HL-60 (cell line): ENCODE measurements at places on chromosomes 2 and 18.

- no peak for DNase-seq
These were observed 283.1 kb upstream of the TRIB2 start for GRCh38 chr2:12433626-12433990.

DNA sequence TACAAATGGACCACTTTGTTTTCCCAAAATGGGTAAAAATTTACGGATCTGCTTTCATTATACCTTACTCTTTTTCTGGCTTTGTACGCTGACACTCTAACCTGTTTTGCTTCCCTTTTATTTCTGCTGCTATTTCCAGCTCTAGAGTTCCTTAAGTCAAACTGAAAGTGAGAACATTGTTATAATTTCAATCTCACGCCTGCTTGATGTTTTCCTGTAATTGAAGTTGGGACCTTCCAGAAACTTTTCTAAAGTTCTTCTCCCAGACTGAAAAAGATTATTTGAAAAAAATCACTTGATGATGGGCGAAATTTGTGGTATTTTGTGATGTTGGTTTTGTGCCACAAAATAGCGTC is 1.8 kb downstream of the GLS start:
- no peak for DNase-seq

GRCh38 chr18:9915291-9916076 is 1.7 kb downstream of the VAPA start:
- DNase-seq = no peak

- DNase-seq = no peak
These were observed 1.6 kb downstream of the EHD3 start for GRCh38 chr2:31235504-31235902.

DNA sequence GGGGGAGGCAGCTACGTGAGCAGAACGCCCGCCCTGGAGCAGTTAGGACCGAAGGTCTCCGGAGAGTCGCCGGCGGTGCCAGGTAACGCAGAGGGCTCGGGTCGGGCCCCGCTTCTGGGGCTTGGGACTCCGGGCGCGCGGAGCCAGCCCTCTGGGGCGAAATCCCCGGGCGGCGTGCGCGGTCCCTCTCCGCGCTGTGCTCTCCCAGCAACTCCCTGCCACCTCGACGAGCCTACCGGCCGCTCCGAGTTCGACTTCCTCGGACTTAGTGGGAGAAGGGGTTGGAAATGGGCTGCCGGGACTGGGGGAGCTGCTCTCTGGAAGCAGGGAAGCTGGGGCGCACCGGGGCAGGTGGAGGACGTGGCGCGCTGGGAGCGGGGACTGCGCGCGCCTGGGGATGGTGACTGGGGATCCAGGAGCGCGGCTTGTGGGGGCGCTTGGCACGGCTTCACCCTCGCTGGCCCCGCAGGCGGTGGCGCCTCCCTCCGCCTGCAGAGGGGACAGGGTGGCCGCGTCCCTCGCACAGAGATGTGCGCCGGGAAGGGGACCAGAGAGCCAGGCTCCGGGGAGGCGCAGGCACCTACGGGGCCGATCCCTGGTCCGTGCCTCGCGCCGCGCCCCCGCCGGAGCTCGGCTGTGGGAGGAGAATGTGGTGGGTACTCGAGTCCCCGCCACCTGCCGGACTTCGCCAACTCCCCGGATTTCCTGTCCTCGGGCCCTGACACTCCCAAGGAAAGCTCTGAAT is 688 bp downstream of the CDH20 start:
- DNase-seq = no peak

DNA sequence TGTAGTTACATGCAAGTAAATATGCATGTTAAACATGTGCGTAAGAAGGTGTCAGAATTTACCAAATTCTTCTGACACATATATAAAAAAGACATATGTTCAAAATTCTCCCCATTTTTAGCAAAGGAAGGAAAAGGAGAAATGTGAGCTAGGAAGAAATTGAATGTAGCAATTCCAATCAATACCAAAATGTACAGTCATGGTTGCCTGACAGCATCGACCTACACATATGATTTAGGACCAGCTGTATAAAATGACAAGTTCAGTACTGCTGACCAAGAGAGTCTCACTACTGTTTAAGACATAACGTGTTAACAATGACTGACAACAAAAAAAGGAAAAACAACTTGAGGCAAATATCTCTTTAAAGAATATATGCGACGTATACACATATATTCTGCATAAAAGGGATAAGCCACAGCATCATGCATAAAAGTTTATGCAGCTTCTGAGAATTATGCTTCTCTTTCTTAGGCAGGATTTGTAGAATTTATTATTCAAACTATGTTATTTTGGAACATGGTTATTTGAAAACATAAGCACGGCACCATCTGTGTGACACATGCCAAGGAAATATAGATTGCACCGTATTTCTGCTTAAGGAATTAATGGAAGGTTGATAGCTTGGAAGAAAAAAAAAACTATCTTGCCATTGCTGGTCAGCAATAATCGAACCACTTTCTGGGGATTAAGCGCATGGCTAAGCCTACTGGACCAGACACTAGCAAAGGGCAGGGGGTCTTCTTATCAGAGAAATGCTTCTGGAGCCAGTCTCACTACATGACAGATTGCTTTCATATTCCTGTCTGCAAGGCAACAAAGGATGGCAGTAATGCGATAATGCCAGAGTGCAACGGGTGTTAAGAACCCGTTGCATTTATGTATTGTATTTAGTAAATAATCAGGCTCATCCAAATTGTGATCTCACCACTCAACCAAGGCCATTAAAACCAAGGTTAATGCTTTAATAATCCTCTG is 154.0 kb downstream of the WDPCP start:
- DNase-seq = no peak

- DNase-seq = no peak
These were observed 35.4 kb downstream of the KCNG3 start for GRCh38 chr2:42458396-42458795.

DNA sequence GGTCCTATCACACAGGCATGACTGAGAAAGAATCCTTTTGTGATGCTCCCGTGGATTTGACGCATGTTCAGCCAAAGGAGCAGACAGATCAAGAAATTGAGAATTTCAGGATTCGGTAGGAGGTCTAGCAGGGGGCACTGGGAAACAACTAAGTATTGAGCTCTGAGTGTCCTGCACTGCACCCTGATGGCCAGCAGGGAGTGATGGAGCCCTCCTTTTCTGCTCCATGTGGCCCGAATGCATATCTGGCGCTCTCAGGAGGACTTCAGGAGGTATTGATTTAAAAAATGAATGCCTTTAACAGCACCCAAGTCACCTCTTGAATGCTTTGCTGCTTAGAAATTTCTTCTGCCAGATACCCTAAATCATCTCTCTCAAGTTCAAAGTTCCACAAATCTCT is 58.0 kb downstream of the ZNF519 start:
- DNase-seq = no peak

GRCh38 chr18:76619261-76619620 is 124.2 kb upstream of the ZNF516 start:
- DNase-seq = peak; percentile 88

- DNase-seq = no peak
These were observed 16.3 kb downstream of the CAPN14 start for GRCh38 chr2:31200972-31201371.

- DNase-seq = no peak
These were observed 158.2 kb downstream of the L3MBTL4 start for GRCh38 chr18:6256521-6256920.

- DNase-seq = no peak
These were observed 71.0 kb upstream of the BOD1L2 start for GRCh38 chr18:57075716-57076400.

DNA sequence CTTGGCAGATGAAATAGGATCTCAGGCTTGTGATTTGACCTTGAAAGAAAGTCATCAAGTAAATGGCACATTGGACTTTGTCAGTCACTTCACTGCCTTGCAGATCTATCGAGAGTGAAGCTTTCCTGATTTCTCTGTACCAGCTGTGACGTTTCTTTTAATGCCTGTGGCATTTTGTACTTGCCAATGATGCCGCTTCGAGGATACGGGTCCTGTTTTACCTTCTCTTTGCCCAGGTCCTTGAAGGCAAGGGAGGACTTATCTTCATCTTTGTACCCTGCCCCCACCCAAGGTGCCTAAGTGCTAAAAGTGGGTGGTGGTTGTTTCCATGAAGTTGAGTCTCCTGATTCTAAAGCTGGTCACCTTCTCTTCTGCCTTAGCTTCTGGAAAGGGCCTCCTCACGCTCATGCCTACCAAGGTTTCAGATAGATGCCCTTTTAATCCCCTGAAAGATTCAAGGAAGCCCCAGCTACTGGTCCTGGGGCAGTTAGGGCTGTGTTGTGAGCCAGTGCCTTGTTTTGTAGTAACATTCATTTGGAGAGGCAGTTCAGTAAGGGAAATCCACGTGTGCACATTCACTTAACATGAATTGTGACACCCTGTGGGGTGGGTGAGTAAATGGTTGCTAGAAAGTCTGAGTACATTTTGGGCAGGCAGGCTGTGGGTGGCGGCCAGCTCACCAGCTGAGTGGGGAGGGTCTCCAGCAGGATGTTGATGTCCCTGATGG is 6.1 kb downstream of the LBH start:
- DNase-seq = no peak

DNA sequence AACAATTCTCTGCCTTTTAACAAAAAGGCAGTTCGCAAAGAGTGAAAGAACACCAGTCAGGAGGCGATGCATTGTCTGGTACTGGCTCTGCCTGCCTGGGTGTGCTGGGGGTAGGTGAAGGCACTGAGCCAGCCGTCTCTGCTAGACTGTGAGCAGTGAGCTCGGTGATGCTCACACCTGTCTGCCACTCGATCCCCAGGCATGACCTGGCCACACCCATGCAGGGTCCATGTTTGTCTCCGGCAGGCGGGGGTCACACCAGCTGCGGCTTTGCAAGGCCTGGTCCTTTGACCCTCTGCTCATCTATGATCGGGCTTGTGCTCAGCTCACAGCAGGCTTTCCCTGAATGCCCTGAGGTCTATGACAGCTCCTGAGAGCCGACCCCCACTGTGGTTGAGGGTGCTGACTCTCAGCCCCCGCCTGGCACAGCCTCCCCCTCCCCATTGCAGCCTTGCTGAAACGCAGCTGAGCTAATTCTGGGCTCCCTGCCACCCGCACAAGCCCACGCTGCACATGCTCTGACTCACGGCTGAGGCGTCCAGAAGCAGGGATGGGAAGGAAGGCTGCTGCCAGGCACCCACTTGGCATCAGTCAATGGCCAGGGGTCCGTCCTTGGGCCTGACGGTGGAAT is 23.7 kb downstream of the CRACDL start:
- no peak for DNase-seq

- no peak for DNase-seq
These were observed 12.4 kb upstream of the ST3GAL5 start for GRCh38 chr2:85901155-85901554.

DNA sequence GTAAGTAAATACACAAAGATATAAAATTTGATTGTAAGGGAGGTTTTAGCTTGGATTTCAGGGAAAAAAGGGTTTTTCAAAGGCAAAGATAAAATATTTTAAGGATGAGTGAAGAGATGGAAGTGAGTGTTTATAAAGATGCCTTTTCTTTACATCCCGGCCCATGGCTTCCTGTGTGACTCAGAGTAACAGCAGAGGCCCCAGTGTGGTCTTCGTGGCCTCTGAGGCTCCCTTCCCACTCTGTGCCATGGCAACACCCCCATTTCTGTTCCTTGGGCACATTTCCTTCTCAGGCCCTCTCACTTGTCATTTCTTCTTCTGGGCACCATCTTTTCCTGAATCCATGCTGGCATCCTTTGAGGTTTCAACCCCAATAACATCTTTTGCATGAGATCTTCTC is 92.6 kb upstream of the TMEM18 start:
- no peak for DNase-seq

- DNase-seq = no peak
These were observed 281.2 kb upstream of the LYPD1 start for GRCh38 chr2:132951008-132951714.

DNA sequence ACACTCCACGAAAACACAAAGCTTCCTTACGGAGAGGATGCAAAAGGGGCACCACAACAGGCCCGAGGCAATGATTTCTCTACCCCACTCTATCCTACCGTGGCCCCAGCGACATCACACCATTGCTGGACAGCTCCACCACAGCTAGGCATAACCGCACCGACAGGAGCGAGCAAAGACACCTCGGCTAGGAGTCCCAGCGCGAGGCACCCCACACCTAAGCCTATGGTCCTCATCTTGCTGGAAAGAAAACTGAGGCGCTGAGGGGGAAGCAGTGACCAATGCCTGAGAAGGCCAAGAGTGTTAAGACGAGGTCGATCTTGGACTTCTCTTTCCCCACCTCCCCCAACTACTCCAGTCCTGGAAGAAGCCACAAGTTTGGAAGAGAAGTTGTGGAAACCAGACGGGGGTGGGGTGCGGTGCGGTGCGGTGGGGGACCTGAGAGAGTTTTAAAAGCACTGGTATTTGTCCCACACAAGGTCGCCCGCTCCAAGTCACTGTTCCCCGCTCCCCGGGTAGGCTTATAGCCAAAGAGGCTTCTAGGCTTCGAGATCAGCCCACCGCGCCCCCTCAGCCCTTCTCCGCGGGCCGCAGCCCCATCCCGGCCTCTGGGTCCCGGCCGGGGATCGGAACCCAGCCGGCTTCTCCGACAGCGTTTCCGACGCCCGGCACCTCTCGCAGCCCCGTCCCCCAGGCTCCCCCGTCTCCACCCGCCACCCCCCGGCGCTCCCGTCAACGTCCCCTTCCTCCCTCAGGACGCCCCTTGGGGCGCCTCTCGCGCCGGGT is 766 bp downstream of the PDE6D start:
- peak; percentile 38 for DNase-seq

GRCh38 chr2:196750977-196751631 is 48.4 kb downstream of the GTF3C3 start:
- peak; percentile 76 for DNase-seq

DNA sequence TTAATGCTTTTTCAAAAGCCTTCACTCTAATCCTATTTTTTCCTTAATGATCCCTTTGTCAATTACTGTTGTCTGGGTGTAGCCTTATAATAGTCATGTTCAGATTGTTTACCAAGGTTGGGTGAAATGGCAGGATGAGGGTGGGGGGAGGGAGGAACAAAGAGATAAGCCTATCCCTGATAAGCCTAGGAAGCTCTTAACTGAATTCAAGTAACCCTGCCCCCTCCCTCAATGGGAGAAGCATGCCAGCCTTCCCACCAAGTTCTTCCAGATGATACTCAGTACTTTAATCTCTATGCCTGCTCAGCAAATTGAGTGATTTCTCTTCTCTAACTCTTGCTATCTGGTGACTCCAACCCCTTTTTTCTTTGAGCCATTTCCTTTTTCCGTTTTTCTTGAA is 180.3 kb upstream of the ETAA1 start:
- DNase-seq = no peak

DNA sequence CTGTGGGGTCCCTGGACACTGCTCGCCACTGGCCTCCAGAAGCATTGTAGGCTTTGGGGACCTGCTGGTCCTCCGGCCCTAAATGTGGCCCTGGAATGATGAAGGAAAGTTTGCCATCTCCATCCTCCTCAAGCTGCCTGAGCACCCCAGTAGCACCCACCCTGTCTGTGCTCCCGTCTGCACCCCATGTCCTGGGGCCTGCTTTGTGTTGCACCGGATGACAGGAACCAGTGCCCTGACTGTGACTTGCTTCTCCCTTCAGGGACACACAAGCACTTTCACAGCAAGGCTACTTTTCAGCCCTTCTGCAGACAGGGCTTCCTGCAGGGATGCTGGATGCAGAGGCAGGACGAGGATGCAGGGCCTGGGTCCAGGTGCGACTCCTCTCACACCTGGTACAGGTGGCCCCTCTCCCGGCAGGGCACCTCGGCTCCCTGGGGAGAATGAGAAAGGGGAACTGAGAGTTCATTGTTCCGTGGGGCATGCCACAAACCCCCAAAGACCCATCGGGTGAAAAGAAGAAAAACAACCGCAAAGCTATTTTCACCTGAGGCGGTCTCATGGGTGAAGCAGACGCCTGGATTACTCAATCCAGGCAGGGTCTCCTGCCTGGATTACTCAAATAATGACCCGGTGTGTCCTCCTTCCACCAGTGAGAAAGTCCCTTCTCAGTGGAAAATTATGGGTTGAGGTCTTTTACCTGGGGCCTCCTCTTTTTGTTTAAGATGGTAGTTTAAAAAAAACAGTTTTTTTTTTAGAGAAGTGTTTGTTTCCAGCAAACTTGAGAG is 74.9 kb downstream of the LONRF2 start:
- DNase-seq = no peak
